ENCODE measurements at places on chromosomes 13 and 19.
A peak's percentile ranks its signal among the peaks of the same experiment; 100 is the strongest.

- peak; percentile 9 for DNase-seq
Observed at GRCh38 chr13:102555914-102556553, 40.8 kb upstream of the TPP2 start.

DNA sequence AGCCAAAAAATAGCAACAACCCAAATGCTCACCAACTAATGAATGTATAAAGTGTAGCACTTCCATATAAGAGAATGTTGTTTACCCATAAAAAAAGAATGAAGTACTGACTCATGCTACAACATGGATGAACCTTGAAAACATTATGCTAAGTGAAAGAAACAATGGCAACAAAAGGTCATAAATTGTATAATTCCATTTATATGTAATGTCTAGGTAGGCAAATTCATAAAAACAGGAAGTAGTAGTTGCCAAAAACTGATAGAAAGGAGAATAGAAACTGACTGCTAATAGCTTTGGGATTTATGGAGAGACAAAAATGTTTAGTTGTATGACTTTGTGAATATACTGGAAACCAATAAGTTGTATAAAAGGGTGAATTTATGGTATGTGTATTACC is 21.6 kb downstream of the MYCBP2 start:
- DNase-seq, result no peak

DNA sequence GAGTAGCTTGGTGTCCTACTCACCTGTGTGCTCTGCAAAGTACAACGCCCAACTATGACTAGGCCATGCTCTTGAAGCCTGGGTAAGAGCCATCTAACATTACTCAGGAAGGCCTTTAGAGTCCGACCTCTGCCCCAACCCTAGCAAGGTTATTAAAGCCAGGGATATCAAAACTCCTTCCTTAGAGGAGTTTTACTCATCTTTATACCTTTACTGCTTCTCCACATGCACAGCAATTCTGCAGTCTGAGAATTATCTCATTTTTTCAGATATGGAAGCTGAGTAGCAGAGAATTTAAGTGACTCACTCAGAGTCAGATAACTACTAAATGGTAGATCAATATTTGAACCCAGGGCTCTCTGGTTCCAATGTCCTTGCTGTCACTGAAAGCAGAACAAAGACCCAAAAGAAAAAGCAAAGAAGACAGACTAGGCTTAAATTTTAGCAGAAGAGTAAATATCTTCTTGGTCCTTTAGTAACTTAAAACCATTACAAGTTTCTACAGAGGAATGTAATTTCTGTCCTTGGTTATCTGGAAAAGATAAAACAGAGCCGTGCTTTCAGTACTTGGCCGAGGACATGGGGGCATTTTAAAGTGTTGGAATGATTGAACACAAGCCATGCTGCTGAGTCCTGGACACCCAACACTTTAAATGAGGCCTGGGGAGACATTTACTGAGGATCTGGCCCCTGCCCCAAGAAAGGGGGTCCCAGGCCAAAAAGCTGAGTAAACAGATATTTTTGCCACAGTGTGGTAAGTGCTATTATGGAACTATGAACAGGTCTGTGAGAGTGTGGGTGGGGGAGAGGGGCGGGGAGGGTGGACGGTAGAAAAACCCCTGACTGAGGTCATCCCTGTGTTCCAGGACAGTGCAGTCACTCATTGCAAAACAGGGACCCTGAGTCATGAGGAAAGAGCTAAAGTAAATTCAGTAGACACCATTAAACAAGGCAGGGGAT is 18.4 kb upstream of the KPNA3 start:
- no peak for DNase-seq

GRCh38 chr13:83883061-83883523 is 818 bp upstream of the SLITRK1 start:
- DNase-seq, result no peak

GRCh38 chr13:63042686-63043085 is 1627.0 kb upstream of the PCDH20 start:
- DNase-seq, result no peak

- no peak for DNase-seq
Observed at GRCh38 chr13:21516805-21517204, 57.7 kb upstream of the ZDHHC20 start.

GRCh38 chr13:26382366-26382765 is 128.4 kb downstream of the CDK8 start:
- DNase-seq, result no peak

- DNase-seq, result no peak
Observed at GRCh38 chr13:53045189-53045588, 16.6 kb downstream of the OLFM4 start.

DNA sequence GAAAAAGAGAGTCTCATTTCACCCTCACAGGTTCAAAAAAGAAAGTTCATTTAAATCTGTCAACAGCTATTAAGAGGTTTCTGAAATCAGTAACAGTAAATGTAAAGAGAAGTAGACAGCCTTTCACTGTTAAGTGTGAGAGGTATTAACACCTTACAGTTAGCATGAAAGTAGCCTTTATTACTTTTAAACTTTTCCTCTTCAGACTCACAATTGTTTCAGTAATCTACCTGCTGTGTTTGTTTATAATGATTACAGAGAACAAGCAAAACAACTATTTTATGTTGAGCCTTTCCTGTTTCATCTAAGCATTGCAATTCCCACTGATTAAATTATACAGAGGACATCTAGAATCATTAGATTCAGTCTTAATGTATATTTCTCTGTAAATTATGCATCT is 159.8 kb downstream of the PCDH9 start:
- DNase-seq, result no peak

- peak; percentile 5 for DNase-seq
Observed at GRCh38 chr13:75173457-75174356, 308.3 kb downstream of the TBC1D4 start.

- no peak for DNase-seq
Observed at GRCh38 chr13:77833331-77833863, 85.2 kb downstream of the EDNRB start.

GRCh38 chr19:49929611-49930482 is 543 bp upstream of the NUP62 start:
- DNase-seq, result peak; percentile 97

GRCh38 chr19:47039239-47039874 is 9.1 kb downstream of the TMEM160 start:
- no peak for DNase-seq

DNA sequence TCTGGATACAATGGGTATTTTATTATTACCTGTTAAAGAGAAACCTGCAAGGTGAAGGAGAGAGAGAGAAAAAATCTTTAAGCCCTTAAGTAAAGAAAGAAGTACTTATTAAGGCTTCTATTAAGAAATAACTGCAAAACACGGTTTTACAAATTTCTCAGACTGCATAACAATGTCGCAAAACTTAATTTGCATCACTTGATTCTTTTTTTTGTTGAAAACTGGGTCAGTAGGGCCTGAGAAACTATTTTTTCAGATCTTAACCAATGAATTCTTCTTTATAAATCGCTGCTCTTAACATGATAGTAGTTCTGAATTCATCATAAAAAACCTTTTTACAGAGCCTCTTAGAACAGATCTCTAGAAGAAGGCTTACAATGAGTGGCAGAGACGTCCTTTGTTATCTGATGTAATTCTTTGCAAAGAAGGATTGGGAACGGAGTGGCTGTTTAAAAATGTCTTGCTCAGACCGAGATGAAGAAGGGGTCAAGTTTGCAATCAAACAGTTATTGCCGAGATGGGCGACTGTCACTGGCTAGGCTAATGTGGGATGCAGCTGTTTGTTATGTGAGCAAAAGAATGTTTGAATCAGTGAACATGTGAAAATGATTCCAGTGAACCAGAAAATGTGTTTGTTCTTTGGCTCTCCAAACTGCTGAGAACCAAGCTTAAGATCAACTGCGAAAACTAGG is 76.3 kb downstream of the ZNF536 start:
- no peak for DNase-seq

DNA sequence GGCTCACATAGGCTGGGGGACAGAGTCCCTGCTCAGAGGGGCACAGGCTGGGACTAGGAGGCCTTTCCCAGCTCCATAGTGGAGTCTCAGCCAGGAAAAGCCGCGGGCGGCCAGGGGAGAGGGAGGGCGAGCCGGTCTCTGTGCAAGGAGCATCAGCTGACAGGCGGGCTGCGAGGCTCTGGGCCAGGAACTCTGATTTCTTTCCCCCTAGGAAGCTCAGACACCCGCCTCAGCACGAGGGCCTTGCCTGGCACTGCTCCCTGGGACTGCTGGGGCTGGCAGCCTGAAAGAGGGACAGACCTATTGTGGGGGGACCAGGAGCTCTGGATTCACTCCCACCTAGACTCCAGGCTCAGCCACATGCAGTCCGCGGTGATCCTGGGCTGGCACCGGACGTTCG is 2.2 kb upstream of the PLK5 start:
- no peak for DNase-seq

DNA sequence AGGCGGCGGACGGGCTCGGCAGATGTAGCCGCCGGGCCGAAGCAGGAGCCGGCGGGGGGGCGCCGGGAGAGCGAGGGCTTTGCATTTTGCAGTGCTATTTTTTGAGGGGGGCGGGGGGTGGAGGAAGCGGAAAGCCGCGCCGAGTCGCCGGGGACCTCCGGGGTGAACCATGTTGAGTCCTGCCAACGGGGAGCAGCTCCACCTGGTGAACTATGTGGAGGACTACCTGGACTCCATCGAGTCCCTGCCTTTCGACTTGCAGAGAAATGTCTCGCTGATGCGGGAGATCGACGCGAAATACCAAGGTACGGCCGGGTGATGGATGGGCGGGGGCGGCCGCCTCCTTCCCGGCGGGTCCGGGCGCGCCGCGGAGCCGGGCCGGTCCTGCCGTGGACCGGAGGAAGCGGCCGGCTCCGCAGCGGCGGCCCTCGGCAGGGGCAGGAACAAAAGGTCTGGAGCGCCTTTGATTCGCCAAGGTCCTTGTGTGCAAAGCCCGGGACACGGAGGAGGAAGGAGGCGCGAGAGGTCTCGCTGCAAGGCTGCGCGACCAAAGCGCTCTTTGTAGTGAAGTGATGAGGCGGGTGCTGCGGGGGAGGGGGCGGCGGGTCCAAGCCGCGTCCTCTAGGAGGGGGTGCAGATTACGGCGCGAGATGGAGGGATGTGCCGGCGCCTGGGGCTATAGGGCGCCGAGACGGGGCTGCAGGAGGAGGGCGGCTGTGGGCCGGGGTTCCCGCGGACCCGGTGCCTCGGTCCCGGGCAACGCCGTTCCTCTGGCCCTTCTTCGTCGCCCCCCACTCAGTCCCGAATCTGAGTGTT is 689 bp downstream of the ING1 start:
- peak; percentile 83 for DNase-seq

DNA sequence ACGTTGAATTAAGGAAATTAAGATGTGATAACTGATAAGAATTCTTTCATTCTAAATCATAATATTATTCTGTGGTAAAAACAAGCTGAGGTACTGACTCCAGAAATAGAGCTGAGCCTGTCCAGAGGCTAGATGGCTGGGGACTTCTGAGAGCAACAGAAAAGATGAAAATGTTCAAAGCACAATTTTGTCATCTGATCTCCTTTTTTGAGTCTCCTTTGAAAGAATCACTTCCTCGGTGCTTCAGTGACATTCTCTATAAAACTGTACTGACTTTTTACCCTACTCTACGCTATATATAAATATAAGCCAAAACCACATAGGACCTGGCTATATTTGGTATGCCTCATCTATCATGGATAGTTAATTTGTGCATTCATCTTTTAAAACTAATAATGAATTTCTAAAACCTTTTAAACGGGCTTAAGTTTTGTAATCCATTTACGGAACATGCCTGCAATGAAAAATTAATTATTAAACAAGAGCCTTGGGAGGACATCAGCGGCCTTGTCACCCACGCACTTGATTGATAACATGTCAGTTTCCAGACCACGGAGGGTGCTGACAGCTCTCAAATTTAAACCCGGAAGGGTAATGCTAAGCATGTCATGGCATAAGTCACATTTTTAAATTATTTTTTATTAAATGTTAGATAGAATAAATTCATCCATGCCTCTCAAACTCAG is 235.5 kb downstream of the PCDH9 start:
- DNase-seq, result no peak

GRCh38 chr19:6297202-6297601 is 17.4 kb upstream of the MLLT1 start:
- DNase-seq, result no peak

DNA sequence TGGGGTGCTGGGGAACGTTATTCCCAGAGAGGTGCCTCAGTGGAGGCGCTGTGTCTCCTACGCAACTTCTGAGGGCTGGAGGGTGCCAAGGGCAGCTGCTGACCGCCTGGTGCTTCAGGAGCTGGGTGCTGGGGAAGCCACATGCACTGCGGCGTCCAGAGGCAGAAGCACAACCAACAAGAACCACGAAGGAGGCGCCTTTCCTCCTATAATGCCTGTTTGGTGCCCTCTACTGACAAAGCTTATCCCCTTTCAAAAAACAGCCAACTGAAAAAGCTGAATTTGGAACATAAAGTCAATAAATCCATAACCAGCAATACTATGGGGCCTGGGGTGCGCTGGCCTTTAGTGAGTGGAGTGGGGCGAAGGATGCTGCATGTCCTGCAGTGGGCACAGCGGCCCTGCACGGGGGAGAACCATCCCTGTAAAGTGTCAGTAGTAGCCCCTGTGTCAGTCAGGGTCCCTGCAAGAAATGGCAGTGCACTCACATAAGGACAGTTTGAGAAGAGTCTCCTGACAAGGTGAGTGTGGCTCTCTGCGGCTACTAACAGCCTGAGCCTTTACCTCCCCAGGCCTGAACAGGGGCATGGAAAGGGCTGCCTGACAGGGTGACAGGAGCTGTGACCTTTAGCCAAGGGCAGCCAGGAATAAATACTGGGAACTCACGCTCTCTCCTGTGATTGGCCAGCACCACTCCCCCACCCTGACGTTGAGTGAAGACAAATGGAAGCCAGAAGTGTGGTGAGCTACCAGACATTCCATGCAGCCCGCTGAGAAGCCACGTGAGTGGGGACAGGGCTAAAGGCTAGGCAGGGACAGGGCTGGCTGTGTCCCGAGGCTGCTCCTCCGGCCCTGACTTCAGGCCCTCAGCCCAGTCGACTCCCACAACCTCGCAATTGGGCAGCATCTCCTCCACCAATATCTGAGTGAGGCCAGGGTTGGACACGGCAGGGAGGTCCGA is 4.5 kb upstream of the B3GNT8 start:
- DNase-seq, result no peak

GRCh38 chr19:54502518-54503048 is at the start of gene LAIR2:
TSS of gene LAIR2 (plus strand) at chr19:54502831. CDS start at chr19:54502919, 88 bp downstream.
- DNase-seq, result peak; percentile 49

DNA sequence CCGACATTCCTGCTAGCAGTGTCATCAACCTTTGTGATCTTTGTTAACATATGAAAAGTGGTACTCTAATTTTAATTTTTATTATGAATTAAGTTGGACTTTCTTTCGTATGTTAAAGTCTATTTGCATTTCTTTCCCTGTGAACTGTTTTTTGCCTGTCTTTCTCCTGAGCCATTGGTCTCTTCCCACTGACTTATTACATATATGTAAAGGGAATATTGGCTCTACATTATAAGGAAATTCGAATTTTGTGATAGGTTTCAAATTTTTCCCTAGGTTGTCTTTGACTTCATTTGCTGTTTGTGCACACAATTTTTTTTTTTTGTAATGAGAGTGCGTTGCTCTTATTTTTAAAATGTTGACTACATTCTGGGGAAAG is 442 bp upstream of the CDC16 start:
- no peak for DNase-seq

GRCh38 chr13:20990910-20991525 is 70.4 kb downstream of the LATS2 start:
- no peak for DNase-seq

GRCh38 chr13:53941588-53942190 is 913.1 kb downstream of the OLFM4 start:
- no peak for DNase-seq

All from activated CD4-positive, alpha-beta T cell treated with anti-CD3 and anti-CD28 coated beads for 36 hours (primary cell).